ENCODE measurements at places on chromosomes 7 and 10.

GRCh38 chr10:73965890-73966768 lies 31.8 kb upstream of the VCL start:
- peak; percentile 97 for DNase-seq

- peak; percentile 97 for DNase-seq
Measured at GRCh38 chr10:70551971-70552422, 50.5 kb downstream of the PRF1 start.

GRCh38 chr10:110863956-110864355 lies 7.8 kb upstream of the PDCD4 start:
- no peak for DNase-seq

DNA sequence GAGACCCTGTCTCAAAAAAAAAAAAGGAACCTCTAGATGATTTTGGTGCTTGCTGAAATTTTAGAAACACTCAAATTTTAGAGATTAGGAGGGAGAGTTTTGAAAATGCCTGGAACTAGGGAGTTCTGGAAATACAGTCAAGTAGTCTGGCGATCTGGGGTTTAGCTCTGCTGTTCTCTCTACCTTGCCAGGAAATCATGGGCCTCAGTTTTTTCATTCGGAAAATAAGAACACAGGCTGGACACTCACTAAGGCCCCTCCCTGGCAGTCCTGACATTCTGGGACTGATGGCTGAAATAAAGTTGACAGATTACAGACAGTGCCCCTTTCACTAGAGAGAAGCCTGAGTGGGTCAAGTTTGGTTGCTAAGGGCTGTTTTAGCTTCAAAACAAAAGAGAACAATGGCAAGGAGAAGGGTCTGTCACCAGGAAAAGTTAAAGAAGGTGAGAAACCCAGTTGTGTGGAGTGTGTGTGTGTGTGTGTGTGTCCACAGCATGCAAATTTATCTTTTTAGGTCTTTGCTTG lies 25.0 kb upstream of the CALN1 start:
- no peak for DNase-seq

- DNase-seq, result no peak
Measured at GRCh38 chr10:17375936-17376584, 78.3 kb downstream of the ST8SIA6 start.

DNA sequence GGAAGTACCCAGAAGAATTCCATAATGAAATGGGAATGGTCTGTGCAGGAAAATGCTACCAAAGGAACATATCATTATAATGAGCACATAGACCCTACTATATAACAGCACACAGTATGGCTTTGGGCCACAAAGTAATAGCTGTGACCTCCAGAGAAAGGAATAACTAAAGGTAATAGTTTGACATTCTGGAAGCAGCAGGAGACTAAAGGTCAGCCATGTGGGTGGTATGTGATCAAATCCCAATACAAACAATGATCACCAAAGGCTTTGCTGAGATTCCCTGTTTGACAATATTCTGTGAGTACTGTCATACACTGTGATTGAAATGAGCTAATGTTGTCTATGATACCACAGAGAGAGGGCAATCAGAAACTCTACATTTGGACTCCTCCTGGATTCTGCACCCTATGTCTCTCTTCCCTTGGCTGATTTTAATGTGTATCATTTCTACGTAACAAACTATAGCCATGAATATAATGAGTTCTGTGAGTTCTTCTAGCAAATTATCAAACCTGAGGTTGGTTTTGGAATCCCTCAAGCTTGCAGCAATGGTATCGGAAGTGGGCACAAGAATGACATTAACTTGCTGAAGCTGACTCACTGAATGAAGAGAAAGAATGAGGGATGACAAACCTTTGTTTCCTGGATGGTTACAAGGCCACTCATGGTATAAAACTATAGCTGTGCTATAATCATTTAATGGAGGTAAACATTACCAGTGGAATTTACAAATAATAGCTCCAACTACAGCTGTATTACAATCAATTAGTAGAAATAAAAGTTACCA lies 99.6 kb downstream of the JMJD1C start:
- no peak for DNase-seq

DNA sequence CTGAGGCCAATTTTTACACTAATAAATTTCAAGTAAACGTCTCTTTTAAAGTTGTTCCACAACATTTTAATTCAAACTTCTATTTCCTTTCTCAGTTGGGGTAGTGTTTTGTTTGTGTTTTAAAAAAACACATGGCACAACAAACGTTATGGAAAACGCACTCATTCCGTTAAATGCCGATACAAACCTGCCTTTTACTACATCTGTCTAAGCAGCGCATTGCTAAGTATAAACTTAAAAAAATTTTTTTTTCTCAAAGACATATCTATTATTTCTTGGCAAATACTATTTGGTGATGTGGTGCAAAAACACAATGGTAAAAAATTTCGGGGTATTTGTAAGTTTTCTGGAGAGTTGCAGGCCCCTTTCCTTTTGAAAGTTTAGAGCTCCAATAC lies 1.4 kb downstream of the SKIDA1 start:
- DNase-seq, result no peak
